ENCODE measurements at places on chromosomes 2 and 18.

DNA sequence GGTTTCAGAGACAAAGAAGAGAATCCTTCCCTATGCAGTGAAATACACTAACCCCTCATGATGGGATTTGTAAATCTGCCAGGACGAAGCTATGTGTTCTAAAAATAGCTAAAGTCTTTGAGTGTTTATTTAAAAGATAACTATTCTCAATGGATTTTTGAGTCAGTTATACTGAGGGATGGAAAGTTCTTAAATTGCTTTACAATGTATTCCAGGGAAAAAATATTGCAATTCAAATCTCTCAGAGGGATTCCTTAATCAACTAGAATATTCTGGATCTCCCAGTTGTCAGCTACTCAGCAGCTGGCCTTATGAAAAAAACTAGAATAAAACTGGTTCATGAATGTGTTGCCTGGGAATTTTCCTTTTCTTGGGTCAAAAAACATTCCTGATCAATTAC lies 312.4 kb downstream of the PLCL1 start:
- DNase-seq = no peak

DNA sequence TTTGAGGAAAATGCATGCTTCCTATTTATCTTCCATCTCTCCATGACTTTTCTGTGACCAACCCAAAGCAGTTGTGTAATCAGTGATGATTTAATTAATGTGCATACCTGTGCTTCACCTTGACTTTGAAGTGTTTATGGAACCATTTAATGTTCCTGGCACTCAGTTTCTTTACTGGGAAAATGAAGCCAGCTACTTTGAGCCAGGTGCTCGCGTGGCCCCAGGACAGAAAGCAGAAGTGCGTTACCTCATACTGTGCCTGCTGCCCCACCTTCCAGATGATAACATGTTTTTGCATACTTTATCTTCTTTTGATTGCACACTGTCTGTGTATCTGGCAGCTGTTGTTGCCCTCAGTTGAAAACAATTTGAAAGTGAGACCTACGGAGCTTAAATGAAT lies 61.3 kb downstream of the PMAIP1 start:
- no peak for DNase-seq

- DNase-seq = no peak
Measured at GRCh38 chr2:16129716-16130540, 189.6 kb downstream of the MYCN start.

- no peak for DNase-seq
Measured at GRCh38 chr2:153028626-153029025, 310.2 kb downstream of the ARL6IP6 start.

Data from bone marrow (tissue), 2 donors.